MV-4-11 (cell line): ENCODE measurements at places on chromosomes 2 and 18.

DNA sequence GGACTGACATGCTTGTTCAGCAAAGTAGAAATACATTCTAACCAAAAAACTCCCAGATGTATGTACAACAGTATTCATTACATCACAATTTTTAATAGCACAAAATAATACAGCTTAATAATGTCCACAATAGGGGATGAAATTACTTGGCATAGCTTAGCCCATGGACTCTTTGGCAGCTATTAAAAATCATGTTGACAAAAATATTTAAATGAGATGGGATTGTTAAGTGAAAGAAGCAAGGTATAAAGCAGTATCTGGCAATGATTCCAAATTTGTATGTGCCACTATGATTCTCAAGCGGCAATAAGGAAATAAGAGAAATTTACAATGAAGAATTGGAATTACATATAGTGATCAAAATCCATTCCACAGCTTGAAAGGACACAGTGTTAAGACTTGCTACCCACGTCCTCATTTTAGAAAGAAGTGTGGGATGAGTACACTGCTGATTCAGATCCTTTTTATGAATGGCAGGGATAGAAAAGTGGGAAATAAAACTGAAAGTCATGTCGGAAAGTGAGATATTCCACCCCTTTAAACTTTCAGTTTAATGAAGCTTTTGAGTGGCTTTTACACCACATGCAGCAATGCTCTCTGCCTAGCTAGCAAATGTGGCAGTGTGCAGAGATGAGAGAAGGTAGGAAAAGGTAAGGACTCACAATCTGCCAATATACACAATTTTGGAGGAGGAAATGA lies 2.4 kb downstream of the GAREM1 start:
- DNase-seq = peak; percentile 37

- DNase-seq = no peak
Measured at GRCh38 chr2:220837226-220837625, 734.9 kb downstream of the EPHA4 start.

DNA sequence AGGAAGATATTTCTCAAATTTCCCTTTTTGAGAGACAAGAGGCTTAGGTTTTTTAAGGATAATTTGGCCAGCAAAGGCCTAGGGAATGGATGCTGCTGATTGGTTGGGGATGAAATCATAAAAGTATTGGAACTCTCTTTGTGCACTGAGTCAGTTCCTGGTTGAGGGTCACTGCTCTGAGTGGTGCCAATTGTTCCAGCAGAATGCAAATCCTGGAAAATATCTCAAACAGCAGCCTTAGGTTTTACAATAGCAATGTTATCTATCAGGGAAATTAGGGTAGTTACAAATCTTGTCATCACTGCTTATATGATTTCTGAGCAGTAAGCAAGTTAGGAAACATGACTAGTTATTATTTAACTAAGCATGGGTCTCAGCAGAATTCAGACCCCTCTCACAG lies 96.2 kb downstream of the RAD51AP2 start:
- no peak for DNase-seq

- peak; percentile 14 for DNase-seq
Measured at GRCh38 chr2:190468814-190469569, 60.8 kb downstream of the MFSD6 start.

- DNase-seq = no peak
Measured at GRCh38 chr18:79797518-79798345, at the start of gene KCNG2. KCNG2 (plus strand) TSS chr18:79797938; CDS start chr18:79863668, 65,730 bp downstream.

GRCh38 chr2:45466053-45466452 lies 145.0 kb downstream of the SRBD1 start:
- DNase-seq = no peak

- no peak for DNase-seq
Measured at GRCh38 chr2:28591711-28592335, 96.0 kb downstream of the PLB1 start.

DNA sequence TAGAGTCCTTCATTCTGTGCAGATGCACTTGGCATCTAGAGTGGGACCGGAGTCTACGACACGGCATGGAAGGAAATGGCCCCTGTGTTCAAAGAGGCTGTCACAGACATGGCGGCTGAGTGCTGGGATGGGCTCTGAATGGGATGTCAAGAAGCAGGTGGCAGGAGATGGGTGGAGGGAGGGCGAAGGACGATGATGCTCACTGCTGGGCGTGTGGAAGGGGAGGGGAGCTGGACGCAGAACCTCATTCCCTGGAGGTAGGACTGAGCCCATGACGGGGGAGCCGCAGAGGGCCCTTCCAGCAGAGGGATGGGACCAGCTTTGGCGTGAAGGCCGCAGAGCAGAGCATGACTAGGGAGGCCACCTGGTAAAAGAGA lies 18.8 kb upstream of the ALPI start:
- DNase-seq = no peak

GRCh38 chr2:34096562-34097171 lies 497.6 kb upstream of the FAM98A start:
- DNase-seq = peak; percentile 14

DNA sequence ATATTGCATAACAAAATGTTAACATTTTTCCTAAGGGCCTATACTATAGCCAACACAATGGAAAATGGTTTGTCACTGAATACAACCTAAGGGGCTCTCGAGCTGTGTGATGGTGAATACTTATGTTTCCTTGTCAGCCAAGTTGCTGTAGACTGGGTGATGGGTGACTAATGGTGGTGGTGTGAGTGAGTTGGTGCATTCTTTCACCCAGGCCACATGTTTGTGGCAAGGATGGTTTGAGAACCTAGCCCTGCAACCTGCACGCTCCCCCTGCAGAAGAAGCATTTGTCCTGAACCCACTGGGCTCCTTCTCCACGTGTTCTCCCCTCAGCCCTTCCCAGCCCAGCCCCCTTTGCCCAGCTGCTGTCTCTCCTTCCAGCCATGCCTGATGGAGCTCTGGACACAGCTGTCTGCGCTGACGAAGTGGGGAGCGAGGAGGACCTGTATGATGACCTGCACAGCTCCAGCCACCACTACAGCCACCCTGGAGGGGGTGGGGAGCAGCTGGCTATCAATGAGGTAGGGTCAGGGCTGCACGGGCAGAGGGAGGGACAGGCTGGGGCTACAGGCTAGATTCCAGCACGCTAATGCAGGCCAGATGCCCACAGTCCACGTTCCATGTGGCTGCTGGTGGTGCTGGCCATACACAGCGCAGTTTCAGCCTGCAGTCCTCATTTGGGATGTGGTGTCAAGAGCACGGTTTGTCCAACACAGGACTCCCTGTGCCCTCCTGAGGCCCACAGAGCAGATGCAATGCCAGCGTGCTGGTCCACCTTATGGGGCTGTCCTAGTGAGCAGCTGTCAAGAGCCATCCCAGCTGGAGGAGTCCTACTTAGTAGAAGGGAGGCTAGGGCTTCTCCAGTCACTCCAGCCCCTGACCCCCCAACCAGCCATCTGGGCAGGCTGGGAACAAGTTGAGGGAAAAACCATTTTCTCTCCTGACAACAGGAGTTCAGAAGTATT lies 65.4 kb downstream of the FAM168B start:
- no peak for DNase-seq

GRCh38 chr18:35060122-35060815 lies 19.1 kb downstream of the MAPRE2 start:
- no peak for DNase-seq

- no peak for DNase-seq
Measured at GRCh38 chr2:233746475-233747282, 13.4 kb upstream of the UGT1A1 start.

GRCh38 chr2:238820916-238821315 lies 27.0 kb upstream of the TWIST2 start:
- DNase-seq = no peak

DNA sequence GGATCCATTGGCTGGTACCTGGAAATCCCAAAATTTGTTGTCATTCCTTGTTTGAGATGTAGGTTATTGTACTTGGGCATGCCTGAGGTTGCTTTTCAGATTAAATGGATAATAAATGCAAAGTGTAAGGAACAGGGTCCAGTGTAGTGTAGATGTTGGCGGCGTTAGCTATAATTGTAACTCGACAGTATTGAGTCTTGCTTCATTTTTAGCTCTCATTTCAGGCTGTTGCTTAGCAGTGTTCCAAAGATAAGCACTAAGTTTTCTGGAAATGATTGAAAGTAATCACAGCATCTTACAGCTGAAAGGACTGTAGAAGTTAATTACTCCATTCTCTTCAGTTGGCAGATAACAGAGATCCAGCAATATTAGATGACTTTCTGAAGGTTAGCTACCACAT lies 47.8 kb upstream of the SPTBN1 start:
- DNase-seq = no peak

DNA sequence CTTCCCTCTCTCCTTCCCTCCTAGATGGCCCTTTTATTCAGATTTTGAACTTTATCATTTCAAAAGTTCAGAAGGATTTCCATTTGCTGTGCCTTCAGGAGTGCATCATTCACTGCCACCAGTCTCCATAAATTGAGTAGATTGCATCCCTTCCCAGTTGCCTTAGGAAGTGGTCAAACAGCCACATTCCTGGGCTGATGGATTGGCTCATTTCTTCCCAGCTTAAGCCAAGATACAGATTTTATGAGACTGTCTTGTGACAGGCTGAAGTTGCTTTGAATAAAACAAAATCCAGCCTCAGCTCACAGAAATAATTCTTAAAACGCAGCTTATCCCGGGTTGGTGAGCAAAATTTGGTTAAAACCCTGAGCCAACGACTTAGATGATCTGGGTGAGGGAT lies 9.8 kb downstream of the NRP2 start:
- no peak for DNase-seq

DNA sequence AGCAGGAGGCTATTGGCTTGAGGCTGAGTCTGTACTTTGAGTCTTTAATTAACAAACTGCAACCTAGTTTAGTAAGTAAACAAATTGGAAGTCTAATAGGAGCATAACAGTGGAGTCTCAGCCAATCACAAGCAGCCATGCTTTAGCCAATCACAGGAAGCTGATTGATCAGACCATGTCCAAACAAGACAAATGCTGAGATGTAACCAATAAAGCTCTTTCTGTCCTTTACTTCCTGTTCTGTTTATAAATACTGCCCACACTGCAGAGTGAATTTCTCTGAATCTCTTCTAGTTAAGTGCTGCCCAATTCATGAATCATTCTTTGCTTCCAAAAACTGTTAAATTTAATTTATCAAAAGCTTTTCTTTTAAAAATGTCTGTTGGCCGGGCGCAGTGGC lies 146.6 kb upstream of the DLX2 start:
- peak; percentile 30 for DNase-seq

- no peak for DNase-seq
Measured at GRCh38 chr18:67308819-67309218, 207.7 kb downstream of the DSEL start.

- DNase-seq = no peak
Measured at GRCh38 chr2:226838722-226839121, 2.9 kb downstream of the RHBDD1 start.

GRCh38 chr18:32956591-32957315 lies 183.9 kb upstream of the KLHL14 start:
- DNase-seq = no peak

DNA sequence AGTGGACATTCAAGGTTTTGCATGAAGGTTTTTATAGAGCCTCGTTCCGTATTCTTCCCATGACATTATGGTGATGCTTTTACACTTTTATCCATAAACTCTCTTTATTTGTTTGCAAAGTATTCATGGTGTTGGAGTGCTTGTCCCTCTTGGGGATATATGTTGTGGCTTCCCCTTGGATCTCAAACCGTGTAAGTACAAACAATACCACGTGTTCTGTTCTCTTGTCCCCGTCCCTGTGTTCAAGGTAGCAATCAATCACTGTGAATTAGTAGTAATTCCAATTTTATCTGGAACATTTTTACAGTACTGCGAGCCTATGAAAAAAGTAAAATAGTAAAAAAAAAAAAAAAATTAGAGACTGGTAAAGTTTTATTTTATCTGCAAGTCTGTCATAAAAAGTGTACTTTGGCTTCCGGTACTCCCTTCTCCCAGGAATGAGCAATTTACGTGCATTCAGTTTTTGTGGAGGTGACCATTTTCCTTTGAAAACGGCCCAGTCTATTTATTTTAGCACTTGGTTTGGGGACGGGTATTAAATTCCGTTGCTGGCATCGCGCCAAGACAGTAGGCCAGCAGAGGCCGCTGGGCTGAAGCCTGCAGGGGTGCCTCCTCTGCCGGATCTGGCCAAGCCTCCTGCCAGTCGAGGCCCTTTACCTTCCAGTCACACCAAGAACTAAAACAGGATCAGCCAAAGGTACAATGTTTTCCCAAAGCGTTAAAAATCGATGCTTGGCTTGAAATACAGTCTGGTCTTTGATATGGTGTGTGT lies 175.7 kb downstream of the SOCS6 start:
- peak; percentile 72 for DNase-seq

DNA sequence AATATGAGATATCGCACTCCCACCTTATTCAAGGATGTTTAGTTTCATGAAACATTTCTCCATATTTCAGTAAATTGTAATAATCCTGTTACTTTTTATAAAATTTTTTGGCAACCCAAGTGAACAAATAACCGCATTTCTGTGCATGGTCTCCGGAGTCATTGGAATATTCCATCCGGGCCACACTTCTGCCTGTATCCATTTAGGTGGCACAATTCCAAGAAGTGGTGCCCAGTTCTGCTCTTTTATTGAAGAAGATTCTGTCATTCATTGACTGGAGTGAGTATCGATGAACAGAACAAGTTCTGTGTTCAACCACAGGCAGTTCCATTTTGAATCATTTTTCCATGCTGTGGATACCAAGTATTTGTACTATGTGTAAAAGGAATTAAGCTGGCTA lies 26.6 kb upstream of the ICOS start:
- DNase-seq = no peak
